ENCODE measurements at places on chromosomes 6 and 20. TPM values are rescaled to one million over a fixed set of nuclear protein-coding genes. Genes with fewer than 3 reads are reported as not detected.

Gene PPP1R14C
- 25.2 TPM for total RNA-seq

Gene F13A1
- total RNA-seq = 134 TPM

Gene SLC2A10
- total RNA-seq = 26.3 TPM

Gene SUN5
- total RNA-seq = not detected

Gene NINL
- 15.1 TPM for total RNA-seq

Gene DDO
- 2.6 TPM for total RNA-seq

Gene TRIM31
- 202 TPM for total RNA-seq

Gene GABRR2
- total RNA-seq = 0.63 TPM

Gene MACROD2
- 3.2 TPM for total RNA-seq

Gene FGD2
- total RNA-seq = 14.1 TPM

Gene KCNS1
- 0.17 TPM for total RNA-seq

- no peak for DNase-seq
These were observed 12.2 kb upstream of the TRPC4AP start for GRCh38 chr20:35104685-35105295.

DNA sequence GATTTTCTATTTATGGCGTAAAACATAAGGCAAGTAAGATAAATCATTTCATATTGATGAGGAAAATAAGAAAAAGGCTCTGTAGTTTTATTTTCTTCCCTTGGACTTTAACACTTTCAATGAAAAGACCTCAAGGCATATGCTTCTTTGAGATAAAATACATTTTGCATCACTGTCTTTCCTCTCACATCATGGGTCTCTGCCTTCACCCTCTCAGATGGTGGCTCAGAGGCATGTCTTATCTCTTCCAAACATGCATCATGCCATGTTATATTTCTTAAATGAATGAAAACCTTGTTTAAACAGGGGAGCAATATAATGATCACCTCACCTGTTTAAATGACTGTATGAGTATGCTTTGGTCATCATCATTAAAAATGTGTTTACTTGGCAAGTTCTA is 59.3 kb downstream of the PRL start:
- DNase-seq = no peak

DNA sequence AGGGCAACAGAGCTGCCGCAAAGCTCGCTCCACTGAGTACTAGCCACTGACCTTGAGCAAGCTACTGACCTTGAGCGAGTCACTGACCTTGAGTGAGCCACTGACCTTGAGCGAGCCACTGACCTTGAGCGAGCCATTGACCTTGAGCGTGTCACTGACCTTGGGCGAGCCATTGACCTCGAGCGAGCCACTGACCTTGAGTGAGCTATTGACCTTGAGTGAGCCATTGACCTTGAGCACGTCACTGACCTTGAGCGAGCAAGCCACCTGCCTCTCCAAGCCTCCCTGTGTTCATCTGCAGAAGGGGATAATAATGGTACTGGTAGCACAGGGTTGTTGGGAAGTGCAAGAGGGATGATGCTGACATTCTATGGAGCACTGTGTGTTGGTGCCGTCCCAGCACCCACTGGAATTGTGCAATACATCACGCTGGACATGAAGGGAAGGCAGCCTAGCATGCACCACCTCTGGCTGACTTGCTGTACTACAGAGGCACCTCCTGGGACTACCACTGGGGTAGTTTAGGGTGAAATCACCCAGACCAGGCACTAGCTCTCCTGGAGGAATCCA is 60.2 kb downstream of the CTCFL start:
- no peak for DNase-seq

GRCh38 chr6:52946306-52946705 is 36.8 kb upstream of the GSTA3 start:
- peak; percentile 17 for DNase-seq

DNA sequence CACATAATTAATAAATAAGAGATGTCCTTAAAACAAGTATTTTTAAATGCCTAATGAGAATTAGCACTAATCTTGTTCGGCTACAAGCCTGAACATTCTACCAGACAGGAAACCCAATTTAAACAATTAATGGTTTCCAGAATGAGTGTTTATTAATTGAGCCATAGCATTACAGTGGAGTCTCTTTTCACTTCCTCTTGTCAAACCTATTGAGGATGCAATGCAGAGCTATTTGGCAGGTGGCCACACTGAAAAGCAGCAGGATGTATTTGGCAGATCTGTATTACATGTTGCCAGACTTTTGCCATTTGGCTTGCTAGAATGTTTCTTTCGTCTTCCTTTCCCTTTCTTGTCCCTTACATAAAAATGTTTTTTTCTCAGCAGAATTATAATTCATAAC is 475.2 kb upstream of the MARCKS start:
- DNase-seq = no peak

GRCh38 chr6:122790028-122790422 is 967 bp downstream of the SMPDL3A start:
- no peak for DNase-seq

GRCh38 chr6:87697581-87698546 is 4.2 kb downstream of the AKIRIN2 start:
- no peak for DNase-seq

DNA sequence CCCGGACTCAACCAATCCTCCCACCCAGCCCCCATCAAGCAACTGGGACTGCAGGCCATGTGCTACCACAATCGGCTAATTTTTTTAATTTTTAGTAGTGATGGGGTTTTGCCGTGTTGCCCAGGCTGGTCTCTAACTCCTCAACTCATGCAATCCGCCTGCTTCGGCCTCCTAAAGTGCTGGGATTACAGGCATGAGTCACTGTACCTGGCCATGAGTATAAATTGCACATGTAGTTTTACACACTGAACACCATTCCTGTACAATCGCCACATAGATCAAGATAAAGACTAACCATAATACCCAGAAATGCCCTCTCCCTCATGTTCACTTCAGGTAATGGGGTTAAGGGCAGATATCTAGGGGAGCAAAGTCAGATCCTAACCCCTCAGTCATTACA is 26.4 kb downstream of the TRPC4AP start:
- no peak for DNase-seq

- no peak for DNase-seq
These were observed 313.0 kb upstream of the CDYL start for GRCh38 chr6:4463236-4463635.

DNA sequence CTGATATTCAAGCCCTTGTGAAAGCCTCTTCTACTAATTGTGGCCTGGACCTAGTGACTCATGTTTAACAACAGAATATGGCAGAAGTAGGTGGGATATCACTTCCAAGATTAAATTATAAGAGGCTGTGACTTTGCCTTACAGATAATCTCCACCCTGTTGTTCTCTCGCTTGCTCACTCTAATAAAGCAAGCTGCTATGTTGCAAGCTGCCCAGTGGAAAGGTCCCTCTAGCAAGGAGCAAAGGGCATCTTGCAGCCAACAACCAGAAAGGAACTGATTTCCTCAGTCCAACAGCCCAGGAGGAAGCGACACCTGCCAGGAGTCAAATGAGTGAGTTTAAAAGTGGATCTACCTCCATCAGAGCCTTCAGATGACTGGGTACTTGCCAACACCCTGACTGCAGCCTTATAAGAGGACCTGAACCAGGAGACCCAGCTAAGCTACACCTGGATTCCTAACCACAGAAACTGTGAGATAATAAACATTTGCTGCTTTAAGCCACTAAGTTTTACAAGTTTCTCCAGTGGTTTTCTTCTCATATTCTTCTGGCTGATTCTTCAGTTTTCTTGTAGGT is 112.6 kb downstream of the FRK start:
- DNase-seq = no peak

- no peak for DNase-seq
These were observed at the start of gene SLC17A1 for GRCh38 chr6:25831532-25832306. TSS of gene SLC17A1 (minus strand) at chr6:25832052. CDS start at chr6:25830557, 1,495 bp downstream.

GRCh38 chr6:82957171-82957867 is 108.3 kb downstream of the UBE3D start:
- DNase-seq = no peak

DNA sequence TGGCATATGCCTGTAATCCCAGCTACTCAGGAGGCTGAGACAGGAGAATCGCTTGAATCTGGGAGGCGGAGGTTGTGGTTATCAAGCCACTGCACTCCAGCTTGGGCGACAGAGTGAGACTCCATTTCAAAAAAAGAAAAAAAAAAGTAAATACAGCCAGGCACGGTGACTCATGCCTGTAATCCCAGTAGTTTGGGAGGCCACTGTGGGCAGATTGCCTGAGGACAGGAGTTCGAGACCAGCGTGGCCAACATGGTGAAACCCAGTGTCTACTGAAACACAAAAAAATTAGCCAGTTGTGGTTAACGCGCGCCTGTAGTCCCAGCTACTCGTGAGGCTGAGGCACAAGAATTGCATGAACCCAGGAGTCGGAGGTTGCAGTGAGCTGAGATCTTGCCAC is 1.5 kb upstream of the NINL start:
- no peak for DNase-seq

DNA sequence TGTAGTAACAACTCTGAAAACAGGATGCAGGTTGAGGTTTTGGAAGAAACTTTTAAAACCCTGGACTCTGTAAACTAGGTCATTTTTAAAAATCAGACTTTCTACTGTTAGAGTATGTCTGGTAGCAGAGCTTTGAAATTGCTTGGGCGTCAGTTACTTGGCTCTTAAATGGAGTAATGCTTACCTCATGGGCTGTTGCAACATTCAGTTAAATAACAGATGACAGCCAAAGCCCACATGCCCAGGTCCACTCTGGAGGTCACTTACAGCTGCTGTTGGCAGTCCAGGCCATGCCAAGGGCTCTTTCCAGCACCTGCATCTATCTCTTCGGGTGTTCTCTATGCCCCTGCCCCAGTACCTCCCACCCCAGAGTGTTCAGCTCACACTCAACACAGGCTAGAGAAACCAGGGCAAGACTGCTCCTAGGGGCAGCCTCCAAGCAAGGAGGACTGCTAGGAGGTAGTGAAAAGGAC is 96.4 kb downstream of the BANF2 start:
- no peak for DNase-seq

DNA sequence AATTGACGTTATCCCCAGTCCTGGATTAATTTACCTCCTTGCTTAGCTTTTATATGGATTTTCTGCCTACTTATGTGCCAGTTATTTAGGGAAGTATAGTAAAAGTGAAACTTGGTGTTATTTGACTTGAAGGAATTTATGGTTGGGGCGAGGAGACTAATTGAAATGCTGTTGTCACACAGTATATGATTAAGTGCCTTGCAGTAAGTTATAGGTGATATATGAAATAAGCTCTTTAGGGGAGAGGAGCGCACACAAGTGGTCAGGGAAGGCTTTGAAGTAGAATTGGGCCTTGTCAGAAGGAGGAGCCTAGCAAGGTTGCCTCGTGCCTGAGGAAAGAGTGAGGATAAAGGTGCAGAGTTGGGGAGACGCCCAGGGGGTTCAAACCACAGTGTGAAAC is 20.5 kb downstream of the NCOA7 start:
- DNase-seq = no peak

DNA sequence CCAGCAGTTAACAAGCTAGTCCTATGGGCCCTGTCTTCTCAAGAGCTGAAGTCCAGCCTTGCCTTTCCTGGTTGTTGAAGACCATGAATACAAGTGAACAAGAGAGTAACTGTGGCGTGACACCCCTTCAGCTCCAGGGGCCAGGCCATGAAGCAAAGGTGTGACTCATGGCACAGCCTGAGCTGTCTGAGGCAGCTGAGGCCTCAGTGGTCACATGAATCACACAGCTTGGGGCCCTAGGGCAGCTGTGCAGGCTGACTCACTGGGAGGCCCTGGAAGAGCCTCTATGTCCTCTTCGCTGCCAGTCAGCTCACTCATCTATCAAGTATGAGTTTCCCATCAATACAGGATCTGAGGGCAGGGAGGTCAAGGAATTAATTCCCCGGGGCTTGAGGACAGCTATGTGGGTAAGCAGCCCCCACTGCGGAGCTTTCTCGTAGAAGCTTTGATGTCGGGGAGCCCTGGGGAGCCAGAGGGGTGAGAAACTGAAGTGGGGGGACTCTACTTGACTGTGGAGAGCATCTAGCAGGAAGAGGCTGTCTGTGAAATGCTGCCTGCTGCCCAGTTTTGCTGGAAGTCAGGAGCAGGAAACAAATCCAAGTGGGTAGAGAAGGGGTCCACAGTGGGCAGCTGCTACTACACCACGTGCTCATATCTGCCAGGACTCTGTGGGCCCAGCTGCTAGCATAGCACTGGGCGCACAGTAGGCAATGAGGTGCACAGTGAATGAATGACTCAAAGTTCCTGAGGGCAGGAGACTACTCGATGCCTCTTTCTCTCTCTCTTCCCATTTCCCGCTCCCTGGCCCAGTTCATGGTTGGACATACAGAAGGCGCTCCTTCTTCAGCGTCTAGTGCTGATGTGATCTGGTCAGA is 13.7 kb upstream of the FAM83C start:
- DNase-seq = no peak

DNA sequence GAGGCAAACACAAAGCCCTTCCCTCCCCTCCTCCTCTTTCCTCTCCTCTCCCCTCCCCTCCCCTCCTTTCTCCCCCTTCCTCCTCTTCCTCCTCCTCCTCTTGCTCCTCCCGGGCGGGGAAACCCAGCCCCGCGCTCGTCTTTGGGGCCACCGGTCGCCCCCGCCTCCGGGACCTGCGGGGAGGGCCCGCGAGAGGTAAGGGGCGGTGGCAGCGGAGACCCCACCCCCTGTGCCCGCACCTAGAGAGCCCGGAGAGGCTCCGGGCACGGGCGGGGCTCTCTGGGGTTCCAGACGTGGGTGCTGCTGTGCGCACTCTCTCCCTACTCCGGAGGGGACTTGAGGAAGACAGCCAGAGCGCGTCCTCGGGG is at the start of gene RIN2:
TSS of gene RIN2 (plus strand) at position 126 of the 368 bp plus-strand sequence. CDS start 131,344 bp downstream, outside the sequence.
- DNase-seq = peak; percentile 88

DNA sequence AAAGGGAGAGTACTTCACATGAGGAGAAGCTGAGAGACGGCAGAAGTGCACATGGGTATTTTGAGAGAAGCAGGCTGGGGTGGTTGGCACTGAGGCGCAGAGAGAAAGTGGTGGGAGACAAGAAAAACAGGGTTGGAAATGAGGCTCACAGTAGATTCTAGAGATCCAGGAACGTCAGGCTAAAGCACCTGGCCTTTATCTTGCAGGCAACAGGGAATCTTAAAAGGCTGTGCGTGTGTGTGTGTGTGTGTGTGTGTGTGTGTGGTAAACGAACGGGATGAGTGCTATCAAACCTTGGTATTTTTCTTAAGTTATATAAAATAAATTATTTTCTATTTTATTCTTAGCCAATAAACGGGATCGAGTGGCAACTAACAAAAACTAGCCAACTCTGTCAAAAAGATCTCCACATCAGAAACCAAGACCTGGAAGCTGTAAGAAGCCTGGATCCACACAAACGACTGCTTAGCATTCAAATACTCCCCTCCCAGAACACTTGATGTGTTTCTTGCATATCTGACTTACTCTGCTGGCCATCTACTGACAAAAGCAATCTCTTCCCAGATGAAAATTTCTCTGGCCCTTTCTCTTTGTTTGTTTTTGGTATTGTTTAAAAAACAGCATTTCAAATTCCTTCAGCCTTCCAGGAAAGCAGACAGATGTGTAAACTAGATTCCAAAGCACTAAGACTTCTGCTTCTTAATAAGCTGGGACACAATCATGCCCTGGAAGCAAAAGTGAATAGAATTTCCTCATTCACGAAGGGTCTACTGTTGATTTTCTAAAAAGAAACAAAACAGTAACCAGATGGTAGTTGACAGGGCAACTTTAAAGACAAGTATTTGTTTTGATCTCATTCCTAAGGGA is 44.8 kb upstream of the FABP7 start:
- DNase-seq = no peak

All from mucosa of descending colon (tissue), 3 donors.